ENCODE measurements at places on chromosomes 4 and X.

DNA sequence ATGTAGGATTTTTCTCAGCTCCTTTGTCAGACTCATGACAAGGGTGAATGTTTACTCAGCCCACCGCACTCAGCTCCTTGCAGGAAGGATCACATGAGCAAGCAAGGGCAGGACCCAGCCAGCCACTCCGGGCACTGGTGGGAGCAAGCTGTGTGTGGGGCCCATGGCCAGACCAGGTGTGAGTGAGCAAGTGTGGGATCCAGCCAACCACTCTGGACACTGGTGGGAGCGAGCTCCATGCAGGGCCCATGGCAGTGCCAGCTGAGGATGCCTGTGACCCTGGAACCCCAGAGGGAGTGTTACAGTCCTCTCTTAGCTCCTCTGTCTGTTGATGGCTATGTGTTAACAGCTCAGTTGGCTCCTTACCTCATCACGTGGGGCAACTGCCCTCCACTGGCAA is 2750.6 kb downstream of the PCDH7 start:
- DNase-seq, result no peak

GRCh38 chr4:169220447-169220846 is 50.3 kb downstream of the SH3RF1 start:
- DNase-seq, result no peak

DNA sequence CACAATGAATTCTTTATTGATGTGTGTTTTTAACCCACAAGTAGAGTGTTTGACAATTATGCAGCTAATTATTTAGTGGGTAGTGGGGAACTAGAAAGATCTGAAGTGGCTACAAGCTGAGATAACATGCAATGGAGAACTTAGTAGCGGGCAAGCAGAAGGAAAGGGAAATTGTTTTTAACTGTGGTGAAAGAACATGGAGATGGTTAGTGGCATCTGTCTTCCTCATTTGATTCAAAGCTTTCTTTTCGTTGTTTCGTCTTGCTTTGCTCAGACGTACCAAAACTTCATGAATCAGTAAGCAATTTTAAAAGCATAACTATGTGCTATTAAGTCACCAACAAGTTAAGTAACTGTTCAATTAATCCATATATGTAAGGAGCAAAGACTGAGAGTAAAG is 169.9 kb downstream of the BANK1 start:
- no peak for DNase-seq

- DNase-seq, result no peak
Measured at GRCh38 chr4:124594945-124595344, 117.6 kb downstream of the ANKRD50 start.

DNA sequence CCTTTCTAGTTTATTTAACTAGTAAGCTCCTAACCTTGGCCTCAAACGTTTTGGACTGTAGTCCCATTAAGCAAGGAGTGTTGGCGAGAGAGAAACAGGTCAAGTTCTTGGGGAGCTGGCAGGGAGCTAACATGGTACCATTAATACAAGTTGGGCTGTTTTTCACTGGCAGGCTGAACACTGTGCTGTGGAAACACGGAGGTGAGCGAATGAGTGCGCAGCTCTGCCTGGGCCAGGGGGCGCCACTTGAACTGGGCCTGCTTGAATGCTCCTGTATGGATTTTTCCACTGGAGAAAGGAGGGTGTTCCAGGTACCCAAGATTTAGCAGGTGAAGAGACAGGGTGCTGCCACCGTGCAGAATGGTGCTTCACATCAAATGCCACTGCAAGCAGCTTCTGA is 7.4 kb upstream of the SMS start:
- no peak for DNase-seq

DNA sequence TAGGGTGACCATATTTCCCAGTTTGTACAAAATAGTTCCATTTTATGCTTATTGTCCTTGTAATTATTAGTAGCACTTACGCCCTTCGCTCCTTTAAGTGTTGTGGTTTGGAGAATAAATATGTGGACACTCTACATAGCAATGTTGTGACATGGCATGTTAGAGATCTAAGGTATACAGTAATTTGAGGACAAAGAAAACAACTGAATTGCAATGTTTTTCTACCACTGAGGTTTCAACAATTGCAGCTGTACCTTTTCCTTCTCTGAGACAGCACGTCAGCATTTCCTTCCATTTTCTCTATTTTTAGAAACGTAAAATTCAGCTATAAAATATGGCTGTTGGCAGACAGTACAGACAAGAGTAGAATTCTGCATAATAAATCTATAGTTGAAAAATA is 323.1 kb downstream of the MAPK10 start:
- no peak for DNase-seq

DNA sequence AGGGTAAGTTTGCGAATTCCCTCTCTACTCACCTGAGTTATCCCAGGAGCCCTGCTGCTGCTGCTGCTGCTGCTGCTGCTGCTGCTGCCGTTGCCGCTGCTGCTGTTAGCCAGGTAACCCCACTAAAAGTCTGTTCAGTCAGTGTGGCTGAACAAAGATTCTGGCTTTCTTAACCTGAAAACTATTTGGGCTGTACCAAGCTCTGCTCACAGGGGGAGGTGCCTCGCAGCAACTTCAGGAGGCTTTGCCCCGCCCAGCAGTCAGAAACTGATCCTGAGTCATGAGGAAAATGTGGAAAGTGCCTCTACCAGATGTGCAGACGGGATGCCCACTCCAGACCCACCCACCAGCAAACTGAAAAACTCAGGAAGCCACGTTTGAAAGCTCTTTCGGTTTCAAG is at the start of gene CAPN6:
TSS of gene CAPN6 (minus strand) at position 145 of the 400 bp plus-strand sequence. CDS start 6,547 bp downstream, outside the sequence.
- no peak for DNase-seq

DNA sequence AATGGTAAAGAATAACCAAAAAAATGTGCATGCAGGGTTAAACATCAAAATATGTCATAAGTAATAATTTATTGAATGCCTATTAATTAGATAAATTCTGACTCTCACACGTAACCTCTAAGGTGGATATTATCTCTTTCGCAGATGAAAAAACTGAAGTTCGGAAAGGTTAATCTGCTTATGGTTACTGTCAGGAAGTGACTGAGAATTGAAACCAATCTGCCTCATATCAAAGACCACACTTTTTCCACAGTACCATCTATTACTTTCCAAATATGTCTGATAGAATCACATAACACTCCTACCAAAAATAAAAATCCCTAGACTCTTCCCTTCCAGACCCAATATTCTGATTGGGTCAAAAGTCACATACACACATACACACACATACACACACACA is 6.2 kb downstream of the CHIC2 start:
- peak; percentile 46 for DNase-seq

DNA sequence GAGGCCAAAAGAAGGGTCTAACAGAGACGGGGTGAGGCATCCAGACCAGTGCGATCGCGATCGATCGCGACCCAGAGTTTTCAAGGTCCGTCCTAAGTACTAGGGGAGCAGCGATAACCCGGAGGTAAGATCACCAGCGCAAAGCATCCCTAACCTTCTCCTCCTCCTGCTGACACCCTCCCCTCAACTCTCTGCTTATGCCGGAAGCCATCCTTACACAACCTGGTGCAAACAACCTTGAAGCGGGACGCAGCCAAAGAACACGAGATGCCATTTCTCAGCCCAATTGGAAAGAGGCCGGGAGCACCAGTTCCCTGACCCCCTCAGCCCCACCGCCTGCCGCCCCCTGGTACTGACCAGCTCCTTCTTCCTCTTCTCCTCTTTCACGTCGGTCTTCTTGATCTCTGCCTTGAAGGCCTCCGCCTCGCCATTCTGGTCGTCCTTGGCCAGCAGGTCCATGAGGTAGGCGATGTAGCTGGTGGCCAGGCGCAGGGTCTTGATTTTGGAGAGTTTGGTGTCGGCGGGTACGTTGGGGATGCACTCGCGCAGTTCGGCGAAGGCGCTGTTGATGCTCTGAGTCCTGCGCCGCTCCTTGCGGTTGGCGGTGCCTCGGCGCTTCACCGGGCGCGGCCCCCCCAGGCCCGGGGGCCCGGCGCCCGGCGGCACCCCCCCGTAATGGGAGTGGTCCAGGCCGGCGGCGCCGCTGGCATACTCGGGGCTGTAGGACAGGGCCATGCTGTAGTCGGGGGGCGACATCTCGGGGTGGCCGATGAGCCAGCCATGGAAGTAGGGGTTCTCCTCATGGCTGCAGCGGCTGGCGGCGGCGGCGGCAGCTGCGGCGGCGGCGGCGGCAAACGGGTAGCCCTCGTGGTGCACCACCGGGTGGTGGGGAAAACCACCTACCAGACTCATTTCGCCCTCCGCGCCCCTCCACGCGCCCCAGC is 1.4 kb downstream of the HAND2 start:
- DNase-seq, result no peak

- no peak for DNase-seq
Measured at GRCh38 chr4:170374770-170375169, 285.0 kb upstream of the AADAT start.

- DNase-seq, result no peak
Measured at GRCh38 chr4:73741750-73742489, 1.6 kb downstream of the CXCL8 start.

GRCh38 chr4:69092190-69092589 is 4.1 kb upstream of the UGT2B7 start:
- DNase-seq, result no peak

GRCh38 chr4:84063619-84064018 is 435.5 kb downstream of the NKX6-1 start:
- DNase-seq, result no peak

GRCh38 chr4:5683566-5683965 is 24.8 kb downstream of the EVC2 start:
- no peak for DNase-seq

DNA sequence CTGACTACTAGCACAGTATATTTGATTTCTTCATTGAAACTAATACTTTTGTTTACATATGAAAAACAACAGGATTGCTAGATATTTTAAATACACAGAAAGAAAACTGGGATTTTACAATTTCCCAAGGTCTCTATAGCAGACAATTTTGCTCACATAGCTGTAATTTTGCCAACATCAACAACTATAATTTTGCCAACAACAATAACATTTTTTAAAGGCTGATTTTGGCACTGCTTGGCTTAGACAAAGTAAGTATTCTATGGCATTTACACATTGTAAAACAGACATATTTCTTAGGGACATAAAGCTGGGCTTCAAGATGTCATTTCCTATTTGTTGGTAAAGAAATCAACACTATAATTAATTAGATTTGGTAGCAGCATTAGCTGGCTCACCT is 922.1 kb downstream of the RAB28 start:
- no peak for DNase-seq

DNA sequence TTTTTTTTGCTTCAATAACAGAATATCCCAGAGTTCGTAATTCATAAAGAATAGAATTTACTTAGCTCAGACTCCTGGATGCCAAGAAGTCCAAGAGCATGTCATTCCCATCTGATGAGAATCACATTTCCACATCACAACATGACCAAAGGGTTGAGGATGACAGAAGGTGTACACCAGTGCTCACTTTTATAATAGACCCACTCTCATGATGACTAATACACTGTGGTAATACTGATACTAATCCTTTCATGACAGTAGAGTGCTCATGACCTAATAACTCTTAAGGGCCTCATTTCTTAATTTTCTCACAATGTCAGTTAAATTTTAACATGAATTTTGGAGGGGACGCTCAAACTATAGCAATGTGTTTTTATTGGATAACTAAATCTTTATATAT is 69.2 kb downstream of the ZNF732 start:
- DNase-seq, result no peak

DNA sequence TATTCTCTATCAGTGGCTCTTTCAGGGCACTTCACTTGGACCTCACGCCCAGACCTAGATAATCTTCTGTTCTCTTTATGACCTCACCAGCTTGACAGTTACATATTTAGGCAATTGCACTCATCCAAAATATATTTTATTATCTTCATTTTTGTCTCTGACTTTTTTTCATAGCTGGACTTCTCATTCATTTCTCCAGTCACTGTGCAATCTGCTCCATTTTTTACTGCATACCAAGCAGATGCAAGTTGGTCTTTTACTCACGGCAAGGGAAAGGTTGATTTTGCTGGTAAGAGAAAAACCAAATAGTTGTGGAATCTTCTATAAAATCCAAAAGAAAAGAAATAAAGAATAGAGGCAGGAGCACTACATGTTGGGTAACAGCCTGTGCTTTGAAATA is 31.7 kb downstream of the MAD2L1 start:
- DNase-seq, result no peak

DNA sequence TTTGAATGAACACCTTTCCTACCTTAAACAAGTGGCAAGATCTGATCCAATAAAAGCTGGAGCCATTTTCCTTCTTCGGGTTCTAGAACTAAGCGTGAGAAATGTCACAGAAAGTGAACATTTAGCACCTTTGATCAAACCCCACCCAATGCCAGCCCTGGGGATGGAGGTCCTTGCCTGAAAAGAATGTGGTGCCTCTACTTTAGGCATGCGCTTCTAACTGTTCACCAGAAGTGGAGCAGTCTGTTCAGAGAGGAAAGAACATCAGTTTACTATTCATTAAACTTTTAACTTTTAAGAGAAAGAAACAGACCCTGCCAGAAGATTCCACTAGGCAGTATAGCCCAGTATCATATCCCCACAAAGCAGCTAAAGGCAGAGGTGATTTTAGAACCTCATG is 75.9 kb downstream of the INTS12 start:
- DNase-seq, result no peak

DNA sequence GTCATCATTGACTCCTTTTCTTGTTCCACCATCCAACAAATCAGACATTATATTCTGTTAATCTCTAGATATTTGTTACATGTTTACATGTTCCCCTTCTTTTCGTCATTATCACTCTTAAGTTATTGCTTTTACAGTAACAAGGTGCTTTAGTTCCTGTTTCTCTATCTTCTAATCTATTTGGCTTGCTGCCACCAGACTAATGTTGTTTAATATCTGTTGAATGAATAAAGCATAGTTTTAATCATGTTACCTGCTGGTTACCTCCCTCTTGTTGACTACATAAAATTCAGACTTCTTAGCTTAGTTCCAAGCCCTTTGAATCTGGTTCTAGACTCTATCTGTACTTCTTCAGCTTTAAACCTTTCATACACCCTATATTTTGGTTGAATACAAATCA is 129.8 kb upstream of the TRIM2 start:
- peak; percentile 17 for DNase-seq

DNA sequence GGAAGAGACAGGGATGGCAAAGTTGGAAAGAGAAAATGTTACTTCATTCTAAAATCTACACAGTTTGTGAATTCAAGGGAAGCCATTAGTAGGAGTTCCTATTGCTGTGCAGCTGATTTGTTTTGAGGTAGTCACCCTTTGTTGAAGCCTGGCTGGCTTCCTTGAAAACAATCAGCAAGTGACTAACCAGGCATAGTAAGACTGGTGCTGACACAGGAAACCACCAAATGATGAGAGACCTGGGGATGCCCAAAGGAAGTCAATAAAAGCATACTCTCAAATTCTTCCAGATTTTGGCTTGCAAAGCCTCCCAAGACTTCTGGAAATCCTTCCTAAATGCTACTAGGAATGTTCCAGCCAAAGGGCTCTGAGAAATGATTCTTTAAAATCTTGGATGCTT is 23.9 kb upstream of the PRDM8 start:
- peak; percentile 91 for DNase-seq

Data from CD4-positive, alpha-beta T cell treated with Interleukin-4 for 4 hours (primary cell).